ENCODE measurements at places on chromosomes 2 and 18.

DNA sequence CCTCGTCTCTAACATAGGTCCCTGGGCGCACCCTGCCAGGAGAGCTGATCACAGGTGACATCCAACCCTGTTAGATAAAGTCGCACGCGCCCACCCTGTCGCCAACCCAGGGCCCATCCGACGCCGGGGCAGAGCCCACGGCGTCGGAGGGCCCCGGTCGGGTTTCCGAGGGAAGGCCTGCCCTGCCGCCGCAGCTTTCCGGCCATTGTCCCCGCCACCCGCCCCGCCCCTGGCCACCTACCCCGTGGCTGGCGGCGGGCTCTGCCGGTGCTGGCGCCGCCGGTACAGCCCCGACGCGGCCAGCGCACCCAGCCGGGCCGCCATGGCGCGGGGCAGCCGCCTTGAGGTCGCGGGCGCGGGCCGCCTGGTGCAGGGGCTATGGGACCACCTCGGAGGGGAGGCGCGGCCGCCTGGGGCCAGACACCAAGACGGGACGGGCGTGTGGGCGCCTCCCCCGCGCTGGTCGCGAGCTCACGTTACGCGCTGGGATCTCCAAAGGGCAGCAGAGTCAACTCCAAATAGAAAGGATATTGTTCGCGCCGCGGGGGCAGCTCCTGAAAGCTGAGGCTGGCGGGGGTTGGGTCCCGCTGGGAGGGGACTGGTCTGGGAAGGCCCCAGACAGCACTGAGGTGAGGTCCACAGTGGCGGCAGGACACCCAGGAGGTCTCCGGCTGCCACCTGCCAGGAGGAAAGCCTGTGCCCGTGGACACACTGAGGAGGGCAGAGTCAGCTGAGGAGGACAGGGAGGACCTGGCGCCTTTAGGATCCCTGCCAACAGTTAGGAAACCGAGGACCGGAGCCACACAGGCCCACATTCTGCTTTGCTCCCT is 11.1 kb downstream of the LIMS2 start:
- DNase-seq = no peak

DNA sequence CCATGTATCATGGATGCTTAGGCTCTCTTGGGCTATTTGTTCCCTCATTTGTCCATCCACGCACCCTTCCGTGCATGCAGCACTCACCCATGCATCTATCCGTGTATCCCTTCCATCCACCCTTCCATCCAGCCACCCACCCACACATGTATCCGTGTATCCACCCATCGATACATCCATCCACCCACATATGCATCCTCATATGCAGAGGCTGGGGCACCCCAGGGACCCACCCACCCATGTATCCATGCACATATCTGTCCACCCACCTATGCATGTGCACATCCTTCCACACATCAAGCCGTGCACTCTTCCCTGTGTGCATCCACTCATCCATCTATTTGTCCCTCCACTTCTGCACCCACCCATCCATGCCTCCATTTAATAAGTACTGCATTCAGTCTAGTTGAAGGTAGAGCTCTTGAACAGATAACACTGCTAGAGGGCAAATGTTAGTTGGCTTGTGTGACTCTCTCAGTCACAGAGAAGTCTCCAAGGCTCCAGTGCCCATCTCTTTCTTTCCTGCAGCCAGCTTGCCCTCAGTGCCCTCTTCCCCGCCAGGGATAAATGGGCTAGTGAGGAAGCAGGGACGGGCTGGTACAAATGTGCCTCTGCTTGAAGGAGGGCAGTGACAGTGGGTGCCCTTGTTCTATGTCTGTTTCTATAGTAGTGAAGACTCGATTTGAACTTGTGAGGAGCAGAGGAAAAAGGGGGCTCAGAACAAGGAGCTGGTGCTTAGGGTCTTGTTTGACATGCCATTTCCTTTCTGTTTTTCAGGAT is 61.5 kb downstream of the EMILIN2 start:
- DNase-seq = no peak

DNA sequence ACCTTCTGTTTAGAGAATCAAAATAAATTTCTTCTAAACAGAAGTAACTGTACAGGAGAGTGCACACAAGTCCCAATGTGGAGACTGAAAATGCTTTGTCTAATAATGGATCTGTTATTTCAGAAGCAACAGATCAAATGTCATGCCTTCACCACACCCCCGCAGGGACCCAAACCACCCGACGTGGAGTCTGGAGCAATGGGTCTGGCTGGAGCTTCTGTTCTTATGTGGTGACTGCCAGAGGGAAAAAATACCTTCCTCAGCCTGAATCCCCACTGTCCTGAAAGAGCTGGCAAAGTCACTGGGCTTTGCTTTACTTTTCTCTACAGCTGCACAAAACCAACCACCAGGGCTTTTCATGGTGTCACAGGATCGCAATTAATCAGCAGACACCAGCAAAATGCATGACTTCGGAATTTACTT is 119.0 kb upstream of the ZFP36L2 start:
- DNase-seq = no peak

- no peak for DNase-seq
Observed at GRCh38 chr18:43893001-43893637, 615.8 kb upstream of the SYT4 start.

DNA sequence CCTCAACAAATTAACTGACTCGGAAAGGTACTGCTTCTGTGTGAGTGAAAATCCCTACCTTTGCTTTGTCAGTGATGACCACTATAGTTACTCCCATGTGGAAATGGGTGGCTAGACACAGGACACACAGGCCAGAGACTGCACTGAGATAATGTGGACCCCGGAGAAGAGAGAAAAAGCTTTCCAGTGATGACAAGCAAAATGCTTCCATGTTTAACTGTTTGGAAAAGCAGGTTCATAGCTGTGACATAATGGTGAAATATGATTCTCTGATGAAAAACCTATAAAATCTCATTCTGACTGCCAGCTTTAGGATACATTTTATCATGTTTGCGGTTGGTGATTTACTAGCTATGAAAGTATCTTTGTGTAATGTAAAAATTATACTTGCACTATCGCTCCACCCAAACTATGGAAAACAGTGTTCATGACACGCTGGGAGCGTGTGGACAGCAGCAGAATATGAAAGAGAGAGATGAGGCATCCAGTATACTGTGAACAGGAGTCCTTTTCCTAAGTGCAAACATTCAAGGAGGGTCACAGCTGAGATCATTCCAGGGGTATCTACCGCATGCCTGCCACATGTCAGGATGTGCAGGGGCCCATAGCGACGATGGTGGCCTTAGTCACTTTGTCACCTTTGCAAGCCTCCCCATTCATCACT is 782.7 kb upstream of the SOX11 start:
- DNase-seq = no peak

- no peak for DNase-seq
Observed at GRCh38 chr2:138003411-138003810, 39.1 kb downstream of the HNMT start.

DNA sequence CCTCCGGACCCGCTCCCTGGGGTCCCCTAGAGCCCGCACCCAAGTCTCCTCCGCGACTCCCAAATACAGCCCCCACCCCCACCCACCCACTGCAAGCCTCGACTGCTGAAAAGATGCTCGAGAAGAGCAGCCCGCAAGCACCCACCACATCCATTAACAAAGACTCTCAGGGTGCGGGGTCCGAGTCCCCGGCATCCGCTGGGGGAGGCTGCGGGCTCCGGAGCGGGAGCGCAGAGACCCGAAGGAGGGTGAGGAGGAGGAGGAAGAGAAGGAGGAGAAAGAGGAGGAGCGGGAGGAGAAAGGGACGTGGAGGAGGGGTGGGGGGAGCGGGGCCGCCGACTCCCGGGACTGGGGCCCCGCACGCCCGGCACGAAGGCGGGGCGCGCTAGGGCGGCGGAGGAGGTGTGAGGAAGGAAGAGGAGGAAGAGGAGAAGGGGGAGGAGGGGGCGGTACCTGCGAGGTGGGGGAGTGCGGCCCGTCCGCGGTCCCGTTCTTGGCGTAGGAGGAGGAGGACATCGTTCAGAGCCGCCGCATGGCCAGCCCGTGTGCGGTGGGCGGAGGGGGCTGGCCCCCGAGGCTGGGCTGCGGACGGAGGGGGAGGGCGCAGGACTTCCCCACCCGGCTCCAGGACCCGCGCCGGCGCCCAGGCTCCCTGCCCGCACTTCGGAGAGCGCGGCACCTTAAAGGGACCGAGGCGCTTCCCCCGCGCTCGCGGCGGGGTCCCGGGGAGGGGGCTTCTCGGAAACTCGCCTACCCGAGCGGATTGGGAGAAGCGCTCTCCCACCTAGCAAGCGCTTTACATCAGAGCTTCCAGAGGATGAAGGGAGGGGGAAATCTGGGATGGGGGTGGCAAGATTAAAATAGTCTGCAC is at the start of gene CACNB4:
CACNB4 (minus strand) TSS at position 549 of the 871 bp plus-strand sequence.
- peak; percentile 51 for DNase-seq

DNA sequence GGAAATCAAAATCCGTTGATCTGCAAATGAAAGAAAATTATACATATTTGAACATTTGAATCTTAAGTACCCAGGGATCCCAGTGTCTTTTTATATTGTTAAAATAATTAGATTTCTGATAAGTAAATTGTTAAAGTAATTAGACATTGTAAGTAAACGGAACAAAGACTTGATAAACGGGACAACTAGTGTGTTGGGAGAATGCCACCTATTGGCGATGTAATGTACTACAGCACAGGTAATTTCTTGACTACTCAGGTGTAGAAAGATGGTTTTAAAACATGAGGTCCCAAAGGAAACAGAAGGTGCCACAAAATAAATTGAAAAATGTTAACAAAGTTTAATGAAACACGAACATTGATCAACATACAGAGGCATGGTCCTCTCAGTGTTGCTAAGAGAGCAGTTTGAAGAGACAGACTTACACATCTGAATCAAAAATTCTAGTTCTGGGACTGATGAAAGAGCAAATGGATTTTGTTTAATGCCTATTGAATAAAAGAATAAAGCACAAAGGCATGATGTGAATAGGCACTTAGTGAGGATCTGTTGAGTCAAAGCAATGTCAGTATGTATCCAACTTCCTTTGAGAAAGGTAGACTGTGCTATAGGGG is 103.4 kb upstream of the RASGRP3 start:
- DNase-seq = peak; percentile 39

- no peak for DNase-seq
Observed at GRCh38 chr2:7154656-7155055, 237.4 kb downstream of the RNF144A start.

- no peak for DNase-seq
Observed at GRCh38 chr18:199214-199613, 40.9 kb downstream of the USP14 start.

- no peak for DNase-seq
Observed at GRCh38 chr18:31965316-31965970, 22.5 kb upstream of the TRAPPC8 start.

DNA sequence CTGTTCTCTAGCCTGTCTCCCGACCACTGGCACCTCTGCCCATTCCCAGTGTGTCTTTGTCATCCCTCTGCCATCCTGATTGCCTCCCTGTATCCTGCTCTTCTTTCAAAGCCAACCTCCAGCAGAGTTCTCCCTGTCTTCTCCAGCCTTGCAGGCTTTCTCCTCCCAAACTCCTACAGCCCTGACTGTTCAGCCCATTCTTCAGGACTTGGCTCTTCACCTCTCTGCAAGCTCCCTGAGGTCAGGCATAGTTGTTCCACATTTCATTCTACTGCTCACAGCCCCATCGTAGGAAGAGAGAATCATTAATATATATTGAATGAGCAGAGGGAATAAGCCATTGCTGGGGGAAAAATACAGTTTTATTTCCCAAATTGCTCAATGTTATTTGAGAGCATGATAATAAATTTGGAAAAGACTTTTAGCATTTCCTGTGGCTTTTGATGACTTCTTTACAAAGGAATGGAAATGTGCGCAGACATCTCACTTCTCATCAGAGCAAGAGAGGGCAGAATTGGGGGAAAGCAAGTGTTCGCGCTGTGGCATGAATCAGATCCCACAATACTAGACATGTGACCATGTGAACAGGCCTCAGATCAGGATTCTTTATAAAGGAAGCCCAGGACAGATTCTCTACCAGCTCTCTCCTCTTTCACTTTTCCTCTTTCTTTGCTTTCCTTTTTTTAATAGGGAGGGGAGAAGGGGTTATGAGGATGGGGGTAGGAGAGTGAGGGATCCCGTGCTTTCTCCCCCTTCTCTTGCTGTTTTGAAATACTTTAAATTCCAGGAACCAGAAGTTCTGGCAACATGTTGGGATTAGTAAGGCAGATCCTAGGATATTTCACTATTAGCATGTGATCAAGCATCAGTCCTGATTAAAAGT is 37.4 kb downstream of the EPAS1 start:
- no peak for DNase-seq

- DNase-seq = no peak
Observed at GRCh38 chr2:44079686-44080085, 83.9 kb upstream of the LRPPRC start.

GRCh38 chr2:63049970-63050333 is 678 bp upstream of the OTX1 start:
- no peak for DNase-seq

DNA sequence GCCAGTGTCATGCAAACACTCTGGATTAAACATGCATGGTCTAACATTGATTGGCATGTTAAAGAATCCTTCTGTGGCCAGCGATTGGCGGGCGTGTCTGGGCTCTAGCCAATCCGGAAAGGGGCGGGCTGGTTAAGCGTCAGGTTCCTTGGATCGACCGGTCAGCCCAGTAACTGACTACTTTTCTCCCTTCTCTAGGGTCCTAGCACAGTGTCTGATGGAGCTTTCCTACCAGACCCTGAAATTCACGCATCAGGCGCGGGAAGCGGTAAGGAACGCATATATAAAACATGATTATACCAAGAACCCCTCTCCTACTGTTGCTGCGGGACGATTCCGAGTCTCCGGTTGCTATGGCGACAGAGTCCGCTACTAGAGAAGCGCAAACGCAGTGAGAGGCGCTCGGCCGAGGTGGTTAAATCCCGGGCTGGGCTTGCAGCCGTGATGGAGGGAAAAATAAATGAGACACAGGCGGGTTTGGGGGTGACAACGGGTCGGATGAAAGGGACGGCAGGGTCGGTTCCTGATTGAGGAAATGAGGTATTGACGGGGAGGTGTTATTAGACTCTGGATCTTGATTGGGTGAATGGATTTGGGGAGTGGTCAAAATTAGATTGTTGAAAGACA is 29.4 kb downstream of the KATNAL2 start:
- peak; percentile 28 for DNase-seq

DNA sequence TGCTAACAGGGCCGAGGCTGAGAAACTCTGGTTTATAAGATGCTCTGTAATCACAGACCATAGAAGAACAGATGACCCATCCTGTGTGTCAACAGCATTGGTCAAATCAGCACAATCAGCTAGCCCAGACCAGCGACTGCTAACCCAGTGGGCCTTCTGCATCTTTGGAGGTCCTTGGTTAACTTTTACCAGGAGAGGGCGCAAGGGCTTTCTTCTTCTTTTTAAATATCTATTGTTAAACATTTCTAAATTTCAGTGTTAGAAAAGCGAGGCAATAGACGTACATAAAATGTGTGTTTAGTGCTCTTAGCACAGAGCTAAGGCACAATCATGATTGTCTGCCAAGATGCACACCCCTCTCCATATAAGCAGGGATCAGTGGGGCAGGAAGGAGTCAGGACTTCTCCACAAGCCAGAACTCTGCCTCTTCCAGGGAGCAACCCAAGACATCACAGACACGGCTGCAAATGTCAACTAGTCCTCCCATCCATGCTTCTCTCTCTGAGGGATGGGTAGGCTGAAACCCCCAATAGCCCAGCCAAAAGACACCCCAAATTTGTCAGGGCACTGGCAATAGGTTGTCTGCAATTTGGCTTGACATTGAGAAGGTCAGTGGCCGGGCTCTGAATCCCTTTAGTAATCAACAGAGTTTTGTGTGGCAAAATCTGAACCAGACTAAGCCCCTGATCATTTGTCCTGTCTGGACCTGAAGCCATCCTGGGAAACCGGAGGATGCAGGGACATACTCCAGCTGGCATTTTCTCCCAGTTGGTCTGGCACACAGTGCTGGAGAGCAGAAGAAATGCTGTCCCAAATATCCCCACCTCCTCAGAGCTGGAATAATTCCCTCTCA is 188.2 kb downstream of the BCL2 start:
- peak; percentile 68 for DNase-seq
